Activated T-cell treated with anti-CD3 and anti-CD28 coated beads for 1 hour (primary cell): ENCODE measurements at places on chromosomes 11 and 22.

GRCh38 chr11:129374081-129374992, 1.3 kb upstream of the BARX2 start:
- DNase-seq, result no peak

GRCh38 chr22:41234815-41235695, 5.7 kb downstream of the CHADL start:
- DNase-seq, result no peak

DNA sequence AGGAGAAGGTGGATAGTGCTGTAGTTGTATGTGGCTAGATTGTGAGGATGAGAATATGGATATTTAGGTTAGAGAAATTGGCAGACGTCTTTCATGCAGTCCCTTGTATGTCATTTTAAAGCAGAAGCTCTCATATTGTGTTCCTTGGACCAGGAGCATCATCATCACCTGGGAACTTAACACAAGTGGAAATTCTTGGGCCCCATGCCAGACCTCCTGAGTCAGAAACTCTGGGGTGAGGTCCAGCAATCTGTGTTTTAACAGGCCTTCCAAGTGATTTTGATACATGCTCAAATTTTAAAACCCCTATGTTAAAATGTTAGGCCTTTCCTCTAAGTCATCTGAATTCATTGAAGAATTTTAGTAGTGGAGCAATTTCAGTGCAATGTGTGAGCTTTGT, 34.8 kb downstream of the JHY start:
- DNase-seq, result no peak

- DNase-seq, result no peak
These were observed 8.4 kb downstream of the PPME1 start for GRCh38 chr11:74179234-74180052.

- DNase-seq, result no peak
These were observed 49.6 kb downstream of the TTC17 start for GRCh38 chr11:43408277-43408676.

- no peak for DNase-seq
These were observed 153.4 kb downstream of the JRKL start for GRCh38 chr11:96543177-96543576.

- DNase-seq, result no peak
These were observed 123.0 kb upstream of the ANO5 start for GRCh38 chr11:22069844-22070243.

DNA sequence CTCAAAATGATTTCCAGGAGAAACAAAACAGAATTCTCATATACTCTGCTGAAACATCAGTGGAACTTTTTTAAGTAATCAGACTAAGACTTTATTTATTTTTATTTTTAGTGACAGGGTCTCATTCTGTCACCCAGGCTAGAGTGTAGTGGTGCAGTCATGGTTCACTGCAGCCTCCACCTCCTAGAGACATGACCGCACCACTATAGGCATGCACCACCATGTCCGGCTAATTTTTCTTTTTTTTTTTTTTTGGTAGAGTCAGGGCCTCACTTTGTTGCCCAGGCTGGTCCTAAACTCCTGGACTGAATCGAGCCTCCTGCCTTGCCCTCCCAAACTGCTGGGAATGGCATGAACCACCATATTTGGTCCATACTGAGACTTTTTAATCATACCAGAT, 42.9 kb downstream of the PRDM10 start:
- DNase-seq, result no peak

GRCh38 chr11:69641681-69642548, 959 bp downstream of the CCND1 start:
- DNase-seq, result no peak

DNA sequence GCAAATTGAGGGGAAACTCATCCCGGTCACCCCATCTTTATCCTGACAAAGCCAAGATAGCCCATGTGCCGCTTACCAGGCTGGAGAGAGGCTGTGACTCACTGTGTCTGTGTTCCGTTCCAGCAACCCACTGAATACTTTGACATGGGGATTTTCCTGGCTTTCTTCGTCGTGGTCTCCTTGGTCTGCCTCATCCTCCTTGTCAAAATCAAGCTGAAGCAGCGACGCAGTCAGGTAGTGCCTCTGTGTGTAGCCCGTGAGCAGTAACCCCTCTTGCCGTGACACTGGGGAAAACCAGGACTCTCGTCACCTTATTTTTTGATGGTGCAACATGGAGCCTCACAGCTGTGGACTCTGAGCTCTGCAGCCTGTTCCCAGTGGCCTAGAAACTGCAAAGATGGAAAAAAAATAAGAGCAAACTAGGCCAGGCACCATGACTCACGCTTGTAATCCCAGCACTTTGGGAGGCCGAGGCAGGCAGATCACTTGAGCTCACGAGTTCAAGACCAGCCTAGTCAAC, 16.9 kb downstream of the C22orf31 start:
- DNase-seq, result no peak

DNA sequence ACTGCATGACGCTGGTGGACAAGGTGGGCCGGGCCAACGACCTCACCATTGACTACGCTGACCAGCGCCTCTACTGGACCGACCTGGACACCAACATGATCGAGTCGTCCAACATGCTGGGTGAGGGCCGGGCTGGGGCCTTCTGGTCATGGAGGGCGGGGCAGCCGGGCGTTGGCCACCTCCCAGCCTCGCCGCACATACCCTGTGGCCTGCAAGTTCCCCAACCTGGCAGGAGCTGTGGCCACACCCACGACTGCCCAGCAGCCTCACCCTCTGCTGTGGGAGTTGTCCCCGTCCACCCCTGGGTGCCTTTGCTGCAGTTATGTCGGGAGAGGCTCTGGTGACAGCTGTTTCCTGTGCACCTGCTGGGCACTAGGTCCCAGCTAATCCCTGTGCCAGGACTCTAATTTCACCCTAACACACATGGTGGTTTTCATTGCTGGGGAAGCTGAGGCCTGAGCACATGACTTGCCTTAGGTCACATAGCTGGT, 49.0 kb upstream of the PPP6R3 start:
- DNase-seq, result no peak

DNA sequence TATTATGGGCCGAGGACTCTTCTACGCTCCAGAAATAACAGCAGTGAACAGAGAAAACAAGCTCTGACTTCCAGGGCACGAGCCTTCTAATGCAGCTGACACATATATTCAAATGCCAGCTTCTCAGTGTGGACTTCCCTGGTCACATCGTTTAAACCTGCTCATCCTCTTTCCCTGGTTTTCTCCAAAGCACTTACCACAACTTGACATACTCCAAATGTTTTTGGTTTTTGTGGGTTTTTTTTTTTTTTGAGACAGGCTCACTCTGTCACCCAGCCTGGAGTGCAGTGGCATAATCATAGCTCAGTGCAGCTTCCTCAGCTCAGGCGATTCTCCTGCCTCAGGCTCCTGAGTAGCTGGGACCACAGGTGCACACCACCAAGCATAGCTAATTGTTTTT, 105.5 kb downstream of the MICAL3 start:
- DNase-seq, result no peak

GRCh38 chr11:21928847-21929246, 264.0 kb upstream of the ANO5 start:
- no peak for DNase-seq

GRCh38 chr11:11215944-11216343, 137.1 kb downstream of the CSNK2A3 start:
- DNase-seq, result no peak
